ENCODE measurements at places on chromosomes 3 and 15. TPM values are rescaled to one million over a fixed set of nuclear protein-coding genes. Genes with fewer than 3 reads are reported as not detected.

HTR3E gene
- not detected for total RNA-seq

LRRIQ4 gene
- under 0.01 TPM for total RNA-seq

BTD gene
- 27.9 TPM for total RNA-seq

ALS2CL gene
- 37.2 TPM for total RNA-seq

TSEN2 gene
- total RNA-seq = 14.1 TPM

PLSCR2 gene
- not detected for total RNA-seq

TIGIT gene
- not detected for total RNA-seq

C3orf80 gene
- total RNA-seq = not detected

CCNB2 gene
- 26.9 TPM for total RNA-seq

CHL1 gene
- total RNA-seq = not detected

ASB14 gene
- under 0.01 TPM for total RNA-seq

HACD2 gene
- total RNA-seq = 95.4 TPM

LYZL4 gene
- total RNA-seq = 0.39 TPM

ECE2 gene
- not detected for total RNA-seq

TERC gene
- total RNA-seq = 374 TPM

RAB27A gene
- total RNA-seq = 5.7 TPM

BCL2A1 gene
- total RNA-seq = not detected

ERC2 gene
- 0.98 TPM for total RNA-seq

TRH gene
- total RNA-seq = not detected

ST8SIA2 gene
- total RNA-seq = not detected
